Stimulated activated CD4-positive, alpha-beta T cell treated with anti-CD3 and anti-CD28 coated beads, TNF-alpha, amount 100 ng/mL, for 1 hour (primary cell): ENCODE measurements at places on chromosomes 13 and 19.

GRCh38 chr19:2455851-2456570, 748 bp downstream of the LMNB2 start:
- DNase-seq = no peak

- no peak for DNase-seq
These were observed 14.1 kb downstream of the PLPP2 start for GRCh38 chr19:277131-277530.

GRCh38 chr13:52452470-52452869, 2.0 kb upstream of the VPS36 start:
- DNase-seq = no peak

DNA sequence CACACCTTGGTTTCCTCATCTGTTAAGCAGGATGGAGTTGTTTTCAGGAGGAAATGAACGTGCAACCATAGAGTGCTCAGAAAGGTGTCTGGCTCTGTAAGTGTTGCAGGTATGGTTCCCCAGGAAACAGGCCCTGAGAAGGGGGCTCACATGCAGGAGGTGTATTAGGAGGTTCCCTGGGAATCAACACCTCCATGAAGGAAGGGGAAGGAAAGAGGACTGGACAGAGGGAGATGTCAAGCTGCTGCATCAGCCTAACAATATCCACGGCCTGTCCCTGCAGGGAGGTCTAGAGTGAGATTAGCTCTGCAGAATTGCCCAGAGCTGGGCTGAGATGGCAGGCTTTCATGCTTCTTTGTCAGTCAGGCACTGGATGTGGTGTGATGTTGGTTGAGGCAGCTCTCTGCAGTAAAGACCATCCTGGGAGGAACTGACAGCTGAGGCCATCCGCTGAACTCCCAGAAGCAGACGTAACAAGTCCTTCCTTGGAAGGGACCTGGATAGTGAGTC, 373.3 kb downstream of the ZNF536 start:
- no peak for DNase-seq

- no peak for DNase-seq
These were observed 11.9 kb downstream of the PDCD2L start for GRCh38 chr19:34416021-34416545.

DNA sequence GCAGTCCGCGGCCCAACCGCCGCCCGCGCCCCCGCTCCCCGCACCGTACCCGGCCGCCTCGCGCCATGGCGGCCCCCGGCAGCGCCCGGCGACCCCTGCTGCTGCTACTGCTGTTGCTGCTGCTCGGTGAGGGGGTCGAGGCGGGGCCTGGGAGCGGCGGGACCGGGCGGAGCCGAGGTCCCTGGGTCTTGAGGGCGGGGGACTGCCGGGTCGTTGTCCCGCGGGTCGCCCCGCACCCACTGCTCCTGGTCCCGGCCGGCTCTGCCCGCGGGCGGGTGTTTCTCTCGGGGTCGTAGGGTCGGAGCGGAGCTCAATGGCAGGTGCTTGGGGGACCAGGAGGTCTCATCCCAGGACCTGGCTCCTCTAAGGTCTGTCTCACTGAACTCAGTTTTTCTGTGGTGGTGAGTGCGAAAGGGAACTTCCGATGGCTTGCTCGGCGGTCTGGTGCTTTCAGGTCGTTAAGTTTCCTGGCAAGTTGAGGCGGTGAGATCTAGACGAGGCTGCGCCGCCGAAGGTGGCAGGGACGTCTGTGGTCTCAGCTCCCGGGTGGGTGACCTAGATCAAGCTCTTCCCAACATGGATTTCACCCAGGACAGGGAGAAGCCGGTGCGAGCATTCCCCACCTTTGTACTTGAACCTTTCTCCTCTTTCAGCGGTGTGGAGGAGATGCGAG, 467 bp downstream of the LAMP1 start:
- DNase-seq = no peak

- DNase-seq = no peak
These were observed 61.9 kb downstream of the TNFRSF19 start for GRCh38 chr13:23632048-23632582.

DNA sequence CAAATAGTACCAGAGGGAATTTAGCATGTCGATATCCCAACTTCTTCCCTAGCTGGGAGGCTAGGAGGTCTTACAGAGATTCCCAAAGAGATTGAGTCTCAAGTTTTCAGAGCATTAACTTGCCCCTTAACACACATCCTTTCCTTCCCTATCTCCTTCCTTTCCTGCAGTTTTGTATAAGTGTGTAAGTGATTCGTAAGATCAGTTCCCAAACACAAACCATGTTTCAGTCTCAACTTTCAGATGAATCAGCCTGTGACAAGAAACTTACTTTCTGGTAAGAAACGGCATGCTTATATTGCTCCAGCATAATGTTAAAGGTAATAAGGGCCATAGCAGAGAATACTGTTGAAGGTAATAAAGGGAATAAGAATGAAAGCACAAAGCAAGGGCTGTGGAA, 472.2 kb downstream of the LIG4 start:
- no peak for DNase-seq

DNA sequence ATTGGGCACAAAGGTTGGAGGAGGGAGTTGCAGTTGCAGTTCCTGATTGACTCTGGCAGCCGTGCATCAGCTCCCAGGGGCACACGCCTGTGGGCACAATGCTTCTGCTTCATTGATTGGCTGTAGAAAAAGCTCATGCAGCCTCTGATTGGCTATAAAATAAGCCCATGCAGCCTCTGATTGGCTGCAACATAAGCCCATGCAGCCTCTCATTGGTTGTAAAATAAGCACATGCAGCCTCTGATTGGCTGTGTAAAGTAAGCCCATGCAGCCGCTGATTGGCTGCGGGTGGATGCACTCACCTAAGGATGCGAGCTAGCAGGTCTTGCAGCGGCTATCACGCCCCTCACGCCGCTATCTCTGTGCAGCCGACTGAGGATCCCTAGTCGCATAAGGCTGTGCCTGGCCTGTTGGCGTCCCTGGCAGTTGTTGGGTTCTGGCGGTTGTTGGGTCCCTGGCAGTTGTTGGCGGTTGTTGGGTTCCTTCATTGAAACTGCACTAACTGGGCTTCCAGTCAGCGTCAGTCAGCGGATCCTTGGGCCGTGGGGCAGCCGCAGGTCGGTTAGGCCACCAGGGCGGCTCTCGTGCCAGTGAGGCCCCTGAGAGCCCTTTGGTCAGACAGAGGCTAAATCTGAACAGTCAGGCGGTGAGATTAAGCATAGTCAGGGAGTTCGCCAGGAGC, at the start of gene SIGLECL1:
Gene SIGLECL1, plus strand, starts transcription at position 295 of the 682 bp plus-strand sequence. CDS start 12,993 bp downstream, outside the sequence.
- no peak for DNase-seq

GRCh38 chr13:97852181-97852874, 101.1 kb upstream of the IPO5 start:
- DNase-seq = no peak

- DNase-seq = no peak
These were observed 1240.5 kb downstream of the UQCRFS1 start for GRCh38 chr19:27972291-27973040.

GRCh38 chr19:16268676-16269319, 55.8 kb upstream of the KLF2 start:
- peak; percentile 24 for DNase-seq

GRCh38 chr19:57210381-57210780, 19.1 kb downstream of the ZNF264 start:
- DNase-seq = no peak

DNA sequence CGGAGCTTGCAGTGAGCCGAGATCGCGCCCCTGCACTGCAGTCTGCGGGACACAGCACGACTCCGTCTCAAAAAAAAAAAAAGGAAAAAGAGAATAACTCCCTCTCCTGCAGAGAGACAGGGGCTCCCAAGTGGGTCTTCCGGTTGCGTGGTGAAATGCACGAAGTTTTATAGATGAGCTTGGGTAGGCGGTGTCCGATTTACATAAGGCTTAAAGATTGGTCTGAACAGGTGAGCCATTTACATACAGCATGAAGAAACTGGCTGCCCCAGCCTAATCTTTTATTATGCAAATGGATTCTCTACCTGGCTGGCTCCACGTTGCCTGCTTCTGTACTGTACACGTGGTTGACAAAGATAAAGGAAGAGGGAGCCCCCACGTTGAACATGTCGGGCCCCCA, 19.5 kb downstream of the ADGRE2 start:
- no peak for DNase-seq

DNA sequence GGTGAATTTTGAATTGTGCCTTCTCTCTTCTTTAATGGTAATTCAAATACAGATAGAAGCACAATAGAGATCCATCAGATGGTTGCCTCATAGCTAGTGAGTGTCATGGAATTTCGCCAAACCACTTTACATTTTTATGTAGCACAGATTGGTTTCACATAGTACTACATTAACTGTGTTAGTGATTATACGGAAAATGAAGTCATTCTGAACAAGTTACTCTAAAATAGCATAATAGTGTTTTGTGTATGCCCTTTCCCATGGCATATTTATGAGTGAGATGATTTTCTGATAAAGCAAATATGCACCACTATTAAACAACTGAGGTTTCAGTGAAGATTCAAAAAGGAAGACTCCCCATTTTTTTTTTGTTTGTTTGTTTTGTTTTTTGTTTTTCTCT, 1623.5 kb downstream of the PCDH9 start:
- no peak for DNase-seq

GRCh38 chr13:113777311-113778260, 18.6 kb downstream of the TMEM255B start:
- DNase-seq = no peak

GRCh38 chr19:7845390-7846154, 15.6 kb downstream of the EVI5L start:
- DNase-seq = no peak

DNA sequence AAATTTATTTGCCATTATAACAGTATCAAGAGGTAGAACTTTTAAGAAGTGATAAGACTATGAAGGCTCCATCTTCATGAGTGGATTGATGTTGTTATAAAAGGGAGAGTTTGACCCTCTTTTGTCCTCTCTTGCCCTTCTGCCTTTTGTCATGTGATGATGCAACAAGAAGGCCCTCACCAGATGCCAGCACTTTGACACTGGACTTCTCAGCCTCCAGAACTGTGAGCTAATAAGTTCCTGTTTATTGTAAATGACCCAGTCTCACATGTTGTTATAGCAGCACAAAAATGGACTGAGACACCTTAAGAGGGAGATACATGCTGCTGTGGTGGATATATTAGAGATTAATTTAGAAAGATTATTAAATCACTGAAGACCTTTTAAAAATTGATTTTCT, 71.6 kb downstream of the SPRYD7 start:
- DNase-seq = no peak

DNA sequence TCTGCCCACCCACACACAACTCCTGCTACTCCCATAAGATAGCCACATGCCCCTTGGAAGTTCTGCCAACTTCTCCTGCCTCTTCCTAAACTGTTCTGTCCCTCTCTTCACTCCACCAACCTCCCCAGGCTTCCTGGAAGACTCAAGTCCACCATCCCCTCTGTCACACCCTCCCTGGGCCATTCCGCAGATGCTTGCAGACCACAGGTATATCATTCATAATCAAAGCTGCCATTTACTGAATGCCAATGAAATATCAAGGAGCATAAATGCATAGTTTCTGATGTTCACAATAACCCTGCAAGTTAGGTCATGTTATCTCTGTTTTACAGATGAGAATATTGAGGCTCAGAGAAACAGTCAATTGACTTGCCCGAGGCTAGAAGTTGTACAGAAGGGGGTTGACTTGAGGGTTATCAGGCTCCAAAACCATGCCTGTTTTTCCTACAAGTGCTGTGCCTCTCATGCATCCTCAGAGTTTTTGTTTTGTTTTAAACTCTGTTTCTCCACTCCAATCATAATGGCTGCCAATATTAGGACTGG, 135.6 kb downstream of the SLC7A1 start:
- DNase-seq = no peak

GRCh38 chr13:23979361-23980159, 82.3 kb upstream of the C1QTNF9B start:
- no peak for DNase-seq
